ENCODE measurements at places on chromosomes 2 and 18.

GRCh38 chr2:228509021-228509420 is 327.5 kb upstream of the SPHKAP start:
- DNase-seq, result no peak

GRCh38 chr2:117661619-117662018 is 152.9 kb upstream of the DDX18 start:
- DNase-seq, result no peak

GRCh38 chr2:233817361-233817911 is 36.9 kb downstream of the HJURP start:
- DNase-seq, result no peak

- DNase-seq, result no peak
These were observed 3.2 kb downstream of the ALLC start for GRCh38 chr2:3661149-3661660.

GRCh38 chr2:12262681-12263436 is 453.9 kb upstream of the TRIB2 start:
- DNase-seq, result peak; percentile 57

- DNase-seq, result no peak
These were observed 38.2 kb downstream of the FHOD3 start for GRCh38 chr18:36335476-36336279.

DNA sequence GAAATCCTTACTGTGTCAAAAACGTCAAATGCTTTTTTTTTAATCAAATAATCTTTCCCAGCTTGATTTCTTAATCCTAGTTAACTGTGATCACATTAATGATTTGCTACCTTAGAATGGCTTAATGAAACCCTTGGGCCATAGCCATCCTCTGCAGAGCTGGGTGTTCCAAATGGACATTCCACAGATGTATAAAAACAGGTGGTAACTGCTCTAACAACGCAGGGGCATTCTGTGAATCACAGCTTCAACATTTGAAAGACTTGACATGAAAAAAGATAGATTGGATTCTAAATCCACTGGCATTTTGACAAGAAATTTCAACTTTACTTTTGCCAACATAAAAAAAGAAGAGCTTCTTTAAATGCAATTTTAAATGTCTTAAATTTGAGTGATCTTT is 69.8 kb upstream of the RASGRP3 start:
- DNase-seq, result no peak

- no peak for DNase-seq
These were observed 56.3 kb downstream of the PHLPP1 start for GRCh38 chr18:62771494-62772270.

- DNase-seq, result no peak
These were observed 11.8 kb upstream of the PROC start for GRCh38 chr2:127406454-127406853.

DNA sequence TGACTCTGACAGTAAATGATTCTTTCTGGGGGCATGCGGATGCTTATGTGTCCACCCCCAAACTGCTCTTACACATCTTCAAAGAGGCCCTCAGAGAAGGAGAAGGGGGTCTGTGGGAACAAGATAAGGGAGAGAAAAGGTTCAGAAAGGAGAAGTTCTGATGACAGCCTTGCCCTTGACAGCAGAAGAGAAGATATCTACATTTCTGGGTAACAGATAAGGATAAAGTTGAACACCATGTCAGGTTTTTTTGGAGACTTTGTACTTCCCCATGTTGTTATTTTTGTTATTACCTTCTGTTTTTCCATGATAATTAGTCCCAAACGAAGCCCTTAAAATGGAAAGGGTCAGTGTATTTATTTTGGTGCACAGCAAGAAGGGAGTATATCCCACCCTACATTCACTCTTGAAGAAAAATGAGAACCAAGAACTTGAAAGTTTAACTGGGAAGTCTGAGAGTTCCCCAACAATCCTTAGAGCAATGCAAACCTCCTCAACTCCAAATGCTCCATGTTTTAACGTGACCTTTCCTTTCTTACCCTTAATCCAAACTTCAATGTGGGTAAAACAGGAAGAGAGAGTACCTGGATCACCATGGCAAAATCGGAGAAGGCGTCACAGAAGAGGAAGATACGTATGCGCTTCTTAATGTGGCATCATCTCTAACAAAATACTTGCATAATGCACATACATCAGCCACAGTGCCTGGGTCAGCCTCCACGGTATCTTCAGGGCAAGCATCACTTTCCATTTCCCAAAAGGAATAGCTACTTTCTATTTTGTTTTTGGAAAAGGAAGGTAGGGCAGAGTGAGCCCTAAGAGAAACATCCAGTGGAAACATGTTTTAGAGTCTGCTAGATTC is 264.6 kb upstream of the STON1 start:
- DNase-seq, result no peak

- DNase-seq, result no peak
These were observed 470.1 kb downstream of the TMX3 start for GRCh38 chr18:68244786-68245185.

GRCh38 chr18:11368020-11368419 is 218.7 kb upstream of the PIEZO2 start:
- no peak for DNase-seq

DNA sequence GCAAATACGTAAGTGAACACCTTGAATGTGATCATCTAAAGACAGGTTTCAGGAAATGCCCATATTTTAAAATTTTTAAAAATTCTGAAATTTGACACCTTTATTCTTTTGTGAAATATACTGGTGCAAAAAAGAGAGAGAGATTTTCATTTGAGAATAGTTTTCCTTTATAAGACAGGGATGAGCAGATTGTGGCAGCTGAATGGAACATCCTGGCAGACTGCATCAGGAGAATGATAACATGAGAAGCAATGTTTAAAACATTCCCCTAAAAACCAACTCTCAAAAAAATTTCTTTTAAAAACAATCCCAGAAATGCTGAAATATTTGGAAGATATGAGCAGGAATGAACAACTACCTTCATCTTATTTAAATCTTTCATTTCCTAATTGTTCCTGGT is 744.8 kb upstream of the ID2 start:
- no peak for DNase-seq

GRCh38 chr2:189409647-189410046 is 31.6 kb upstream of the WDR75 start:
- no peak for DNase-seq

GRCh38 chr2:230895536-230896345 is 29.3 kb downstream of the GPR55 start:
- no peak for DNase-seq

- no peak for DNase-seq
These were observed 301.8 kb upstream of the ID2 start for GRCh38 chr2:8380026-8380425.

DNA sequence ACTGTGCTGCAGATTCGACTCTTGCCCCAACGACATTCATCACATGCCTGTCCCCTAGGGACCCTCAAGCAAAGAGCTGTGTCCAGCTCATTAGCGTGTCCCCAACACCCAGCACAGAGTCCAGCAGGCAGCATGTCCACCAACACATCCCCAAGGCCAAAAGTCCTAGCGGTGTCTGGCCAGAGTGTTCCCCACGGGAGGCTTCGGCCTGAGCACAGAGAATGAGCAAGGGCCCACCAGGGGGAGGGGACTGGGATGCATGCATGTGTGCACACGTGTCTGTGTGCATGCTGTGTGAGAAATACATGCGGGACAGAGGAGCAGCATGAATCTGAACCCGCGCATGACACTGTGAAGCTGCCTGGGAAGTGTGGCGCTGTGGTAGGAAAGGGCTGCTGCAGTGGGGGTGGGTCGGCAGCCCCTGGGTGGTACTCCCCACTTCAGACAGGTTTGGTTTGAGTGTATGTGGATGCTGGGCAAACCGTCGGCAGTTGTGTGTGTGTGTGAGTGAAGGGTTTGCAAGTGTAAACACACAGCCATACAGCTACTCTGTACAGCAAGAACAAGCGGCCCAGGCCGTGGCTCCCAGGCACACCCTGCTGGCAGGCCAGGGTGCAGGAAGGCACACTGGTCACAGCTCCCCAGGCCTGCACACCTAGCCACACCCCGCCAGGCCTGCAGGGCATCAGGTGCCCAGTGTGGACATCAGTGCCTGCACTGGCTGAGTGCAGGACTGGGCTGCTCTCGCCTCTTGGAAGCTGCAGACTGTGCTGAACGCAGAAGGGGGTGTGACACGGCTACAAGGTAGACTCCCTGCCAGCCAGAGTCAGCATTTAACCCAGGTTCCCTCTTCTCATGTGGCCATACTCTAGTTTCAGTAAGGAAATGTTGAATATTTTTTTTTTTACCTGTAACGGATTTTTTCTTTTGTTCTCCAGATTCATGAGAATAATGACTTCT is 19.5 kb upstream of the HES6 start:
- DNase-seq, result no peak

DNA sequence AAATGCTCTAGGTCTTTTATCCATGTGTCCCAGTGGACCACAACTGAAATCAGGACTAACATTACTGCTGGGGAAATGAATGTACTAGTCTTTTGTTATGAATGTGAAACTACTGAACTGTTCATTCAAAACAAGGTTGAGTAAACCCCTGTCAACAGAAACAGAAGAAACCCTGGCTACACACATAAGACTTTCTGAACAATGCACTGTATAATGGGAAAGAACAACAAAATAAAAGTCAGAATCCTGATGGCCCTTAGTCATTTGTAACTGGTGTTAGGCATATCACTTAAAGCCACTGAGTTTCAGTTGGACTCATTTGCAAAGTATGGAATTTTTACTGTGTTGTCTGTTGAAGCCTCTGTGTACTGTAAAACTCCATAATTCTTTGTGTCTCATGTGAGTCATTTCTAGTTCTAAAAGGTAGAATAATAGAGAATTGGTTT is 77.0 kb upstream of the UBXN4 start:
- no peak for DNase-seq

- DNase-seq, result peak; percentile 44
These were observed 157.2 kb downstream of the BABAM2 start for GRCh38 chr2:28047681-28048080.

- DNase-seq, result no peak
These were observed 166.4 kb downstream of the AKAIN1 start for GRCh38 chr18:5030636-5031035.

DNA sequence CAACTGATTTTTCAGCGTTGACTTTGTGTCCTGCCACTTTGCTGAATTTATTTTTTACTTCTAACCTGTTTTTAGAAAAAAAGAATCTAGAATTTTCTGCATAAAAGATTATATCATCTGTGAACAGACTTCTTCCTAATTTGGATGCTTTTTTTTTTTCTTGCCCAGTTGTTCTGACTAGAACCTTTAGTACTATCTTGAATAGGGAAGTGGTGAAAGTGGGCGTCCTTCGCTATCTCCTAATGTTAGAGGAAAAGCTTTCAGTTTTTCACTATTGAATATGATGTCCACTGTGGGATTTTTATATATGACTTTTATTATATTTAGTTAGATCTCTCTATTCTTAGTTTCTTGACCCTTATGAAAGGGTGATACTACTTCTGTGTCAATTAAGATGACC is 25.7 kb upstream of the KCNJ13 start:
- DNase-seq, result no peak

DNA sequence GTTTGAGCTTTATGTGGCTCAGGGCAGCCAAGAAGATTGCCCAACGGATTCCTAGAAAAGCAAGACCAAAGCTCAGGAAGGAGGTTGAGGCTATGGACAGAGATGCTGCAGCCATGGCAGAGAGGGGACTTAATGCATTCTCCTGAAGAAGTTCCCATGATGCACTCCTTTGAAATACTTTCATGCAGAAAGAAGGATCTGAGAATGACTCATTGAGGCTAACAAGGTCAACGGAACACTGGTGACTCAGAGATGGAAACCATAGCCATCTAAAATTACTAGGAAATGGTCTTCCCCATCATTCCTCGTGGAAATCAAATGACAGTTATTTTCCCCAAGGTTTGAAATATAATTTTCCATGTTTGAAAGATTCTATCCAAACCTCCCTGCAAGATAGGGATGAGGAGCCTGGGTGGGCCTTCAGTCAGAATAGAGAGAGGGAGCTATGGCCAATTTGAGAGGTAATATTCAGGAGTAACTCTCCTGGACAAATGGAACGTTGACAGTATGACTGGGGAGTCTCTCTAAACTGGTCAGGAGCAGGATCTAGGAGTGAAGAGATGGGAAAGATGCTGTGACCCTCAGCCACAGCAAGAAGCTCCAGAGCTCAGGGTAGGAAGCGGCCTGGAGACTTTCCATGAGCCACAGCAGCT is 63.0 kb downstream of the REEP1 start:
- no peak for DNase-seq

DNA sequence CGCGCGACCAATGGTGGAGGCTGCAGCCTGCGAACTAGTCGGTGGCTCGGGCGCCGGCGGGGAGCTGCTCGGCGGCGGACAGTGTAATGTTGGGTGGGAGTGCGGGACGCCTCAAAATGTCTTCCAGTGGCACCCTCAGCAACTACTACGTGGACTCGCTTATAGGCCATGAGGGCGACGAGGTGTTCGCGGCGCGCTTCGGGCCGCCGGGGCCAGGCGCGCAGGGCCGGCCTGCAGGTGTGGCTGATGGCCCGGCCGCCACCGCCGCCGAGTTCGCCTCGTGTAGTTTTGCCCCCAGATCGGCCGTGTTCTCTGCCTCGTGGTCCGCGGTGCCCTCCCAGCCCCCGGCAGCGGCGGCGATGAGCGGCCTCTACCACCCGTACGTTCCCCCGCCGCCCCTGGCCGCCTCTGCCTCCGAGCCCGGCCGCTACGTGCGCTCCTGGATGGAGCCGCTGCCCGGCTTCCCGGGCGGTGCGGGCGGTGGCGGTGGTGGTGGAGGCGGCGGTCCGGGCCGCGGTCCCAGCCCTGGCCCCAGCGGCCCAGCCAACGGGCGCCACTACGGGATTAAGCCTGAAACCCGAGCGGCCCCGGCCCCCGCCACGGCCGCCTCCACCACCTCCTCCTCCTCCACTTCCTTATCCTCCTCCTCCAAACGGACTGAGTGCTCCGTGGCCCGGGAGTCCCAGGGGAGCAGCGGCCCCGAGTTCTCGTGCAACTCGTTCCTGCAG is at the start of gene HOXD9:
Gene HOXD9, plus strand, starts transcription at position 37 of the 728 bp plus-strand sequence. Its CDS starts 50 bp downstream, at position 87.
- no peak for DNase-seq

GRCh38 chr18:74234326-74235171 is 57.2 kb downstream of the CYB5A start:
- no peak for DNase-seq

- DNase-seq, result peak; percentile 69
These were observed 27.6 kb upstream of the ASAP2 start for GRCh38 chr2:9178904-9179571.

- no peak for DNase-seq
These were observed 571.9 kb upstream of the CRIM1 start for GRCh38 chr2:35783723-35784122.
